OCI-M1 (cell line): ENCODE measurements at places on chromosomes 7 and 10.

GRCh38 chr10:117350909-117351308, 24.3 kb downstream of the PDZD8 start:
- DNase-seq, result no peak

DNA sequence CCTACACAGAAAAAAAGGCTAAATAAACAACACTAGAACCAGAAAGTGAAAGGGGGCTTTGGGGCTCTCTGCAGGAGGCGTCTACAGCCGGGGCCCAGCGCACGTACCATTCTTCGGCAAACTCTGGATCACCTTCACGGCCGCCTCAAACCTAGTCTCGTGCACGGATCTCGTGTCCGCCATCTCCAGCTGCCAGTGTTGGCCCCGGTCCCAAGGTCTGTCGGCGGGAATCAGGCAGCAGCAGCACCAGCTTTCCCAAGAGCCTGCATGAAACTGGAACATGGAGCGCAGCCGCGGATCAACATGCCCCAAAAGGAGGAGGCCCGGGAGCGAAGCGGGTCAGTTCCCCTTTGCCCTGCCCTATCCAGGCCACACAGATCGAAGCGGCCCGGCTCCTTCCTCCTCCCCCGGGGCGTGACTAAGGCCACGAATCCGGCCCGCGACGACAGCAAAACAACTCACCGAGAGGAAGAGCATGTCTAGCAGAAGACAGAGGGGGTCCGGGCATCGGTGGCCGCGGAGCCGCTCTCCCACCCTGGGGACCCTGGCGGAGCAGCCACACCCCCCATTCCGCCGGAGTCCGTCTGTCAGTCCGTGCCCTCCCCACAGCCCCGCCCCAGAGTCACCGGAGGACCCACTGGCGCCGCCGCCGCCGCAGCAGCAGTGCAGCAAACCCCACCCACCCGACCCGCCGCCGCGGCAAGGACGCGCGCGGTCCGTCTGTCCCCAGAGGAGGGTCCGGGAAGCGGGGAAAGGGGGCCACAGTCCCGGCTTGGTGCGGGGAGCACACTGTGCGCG, at the start of gene ACBD5:
Gene ACBD5, minus strand, starts transcription at position 586 of the 798 bp plus-strand sequence. Its CDS starts 109 bp downstream, at position 477.
- DNase-seq, result peak; percentile 91

- DNase-seq, result no peak
Observed at GRCh38 chr10:104057717-104058116, 28.0 kb downstream of the COL17A1 start.

DNA sequence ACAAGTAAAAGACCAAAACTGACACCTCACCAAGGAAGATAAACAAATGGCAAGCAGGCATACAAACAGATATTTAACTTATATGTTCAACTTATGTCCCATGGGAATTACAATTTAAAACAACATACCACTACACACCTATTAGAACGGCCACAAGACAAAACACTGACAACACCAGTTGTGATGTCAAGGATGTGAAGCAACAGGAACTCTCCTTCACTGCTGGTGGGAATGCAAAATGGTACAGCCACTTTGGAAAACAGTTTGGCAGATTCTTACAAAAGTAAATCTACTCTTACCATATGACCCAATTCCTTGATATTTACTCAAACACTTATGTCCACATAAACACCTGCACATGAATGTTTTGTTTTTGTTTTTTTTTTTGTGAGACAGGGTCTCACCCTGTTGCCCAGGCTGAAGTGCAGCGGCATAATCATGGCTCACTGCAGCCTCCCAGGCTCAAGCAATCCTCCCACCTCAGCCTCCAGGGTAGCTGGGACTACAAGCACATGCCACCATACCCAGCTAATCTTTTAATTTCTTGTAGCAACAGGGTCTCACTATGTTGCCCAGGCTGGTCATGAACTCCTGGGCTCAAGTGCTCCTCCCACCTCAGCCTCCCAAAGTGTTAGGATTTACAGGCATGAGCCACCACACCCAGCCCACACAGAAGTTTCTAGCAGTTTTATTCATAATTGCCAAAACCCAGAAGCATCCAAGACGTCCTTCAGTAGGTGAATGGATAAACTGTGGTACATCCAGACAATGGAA, 27.3 kb downstream of the HERC4 start:
- DNase-seq, result no peak
